Pulmonary artery endothelial cell (primary cell): ENCODE measurements at places on chromosomes 6 and 20.
A peak's percentile ranks its signal among the peaks of the same experiment; 100 is the strongest.

- no peak for DNase-seq
Observed at GRCh38 chr6:110033749-110034666, 55.9 kb downstream of the GPR6 start.

DNA sequence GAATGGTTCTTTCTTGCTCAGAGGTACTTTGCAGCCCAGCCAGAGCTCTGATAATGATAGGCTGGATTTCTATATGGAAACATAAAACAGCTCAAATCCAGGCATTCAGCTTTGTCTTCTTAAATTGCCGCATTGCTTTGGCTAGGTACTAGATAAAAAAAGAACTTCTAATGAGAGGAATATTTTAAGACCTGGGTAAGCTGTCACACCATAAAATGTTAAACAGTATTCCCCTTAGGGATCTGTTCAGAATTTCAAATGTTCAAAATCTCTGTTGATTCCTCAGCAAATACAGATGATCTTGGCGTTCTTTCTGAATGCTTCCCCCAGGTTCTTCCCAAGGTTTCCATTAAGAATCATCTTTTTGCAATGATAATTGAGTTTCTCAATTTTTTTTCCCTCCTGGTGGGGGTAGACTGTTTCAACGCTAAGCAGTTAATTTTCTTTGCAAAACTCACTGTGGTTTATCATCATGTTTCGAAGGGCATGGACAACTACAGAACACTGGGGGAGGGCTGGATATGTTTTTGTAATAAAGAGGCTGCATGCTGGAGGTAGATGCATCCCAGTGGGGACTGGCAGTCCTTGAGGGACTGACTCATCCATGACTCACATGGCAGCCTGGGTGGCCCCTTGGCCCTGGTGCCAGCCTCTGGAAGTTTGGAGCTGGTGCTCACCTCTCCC lies 31.0 kb downstream of the TIAM2 start:
- no peak for DNase-seq

DNA sequence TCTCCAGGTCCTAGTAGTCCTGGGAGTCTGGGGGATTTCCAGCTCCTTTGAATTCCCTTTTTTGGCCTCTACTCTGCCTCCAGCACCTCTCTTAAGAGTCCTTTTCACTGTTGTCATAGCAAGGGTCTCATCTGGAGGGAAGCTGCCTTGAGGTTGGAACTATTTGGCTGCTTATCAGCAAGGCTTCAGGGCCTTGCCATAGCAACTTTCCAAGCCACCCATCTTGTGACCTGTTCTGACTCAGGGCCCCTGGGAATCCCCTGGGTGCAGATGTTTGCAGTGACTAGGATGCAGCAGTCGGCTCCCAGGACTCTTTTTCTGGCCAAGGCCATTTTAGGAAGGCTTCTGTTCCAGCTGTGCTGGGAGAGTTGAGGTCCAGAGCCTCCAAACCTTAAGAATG lies 12.4 kb downstream of the PKIG start:
- no peak for DNase-seq

GRCh38 chr6:152529369-152529768 lies 107.8 kb downstream of the SYNE1 start:
- DNase-seq, result no peak

- no peak for DNase-seq
Observed at GRCh38 chr6:2158596-2159271, 86.7 kb downstream of the GMDS start.

- DNase-seq, result no peak
Observed at GRCh38 chr20:58173930-58174707, 54.3 kb downstream of the ANKRD60 start.

GRCh38 chr6:144969154-144969553 lies 684.0 kb downstream of the UTRN start:
- DNase-seq, result no peak

- no peak for DNase-seq
Observed at GRCh38 chr6:75486850-75487518, 6.6 kb downstream of the FILIP1 start.

DNA sequence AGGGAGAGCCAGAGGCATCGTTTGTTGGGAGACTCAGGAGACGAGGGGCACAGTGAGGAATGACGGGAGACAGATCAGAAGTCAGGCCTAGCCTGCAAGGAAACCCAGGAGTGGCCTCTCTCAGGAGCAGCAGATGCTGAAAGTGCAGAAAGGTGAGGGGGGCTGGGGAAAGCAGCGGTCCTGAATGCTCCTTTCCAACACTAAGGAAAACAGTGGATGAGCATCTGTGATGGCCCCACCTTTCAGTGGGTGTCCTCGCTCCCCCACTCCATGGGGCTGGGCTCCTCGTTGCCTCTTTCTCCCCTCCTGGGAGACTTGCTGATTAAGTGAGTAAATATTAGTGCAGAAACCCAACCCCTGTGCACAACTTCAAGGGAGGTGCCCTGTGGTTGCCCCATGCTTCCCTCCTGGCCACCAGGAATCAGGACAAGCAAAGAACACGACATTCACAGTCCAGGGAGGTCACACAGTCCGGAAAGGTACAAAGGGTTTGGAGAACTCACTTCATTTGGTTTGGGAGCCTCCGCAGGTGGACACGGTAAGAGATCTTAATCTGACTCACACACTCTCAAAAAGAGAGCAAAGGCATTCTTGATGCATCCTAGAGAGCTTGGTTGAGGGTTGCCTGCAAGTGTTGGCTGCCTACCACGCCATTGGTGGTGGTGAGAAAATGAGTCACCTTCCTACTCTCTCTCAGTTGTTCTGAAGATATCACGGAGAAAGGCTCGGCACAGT lies 9.7 kb upstream of the BPIFB1 start:
- no peak for DNase-seq

DNA sequence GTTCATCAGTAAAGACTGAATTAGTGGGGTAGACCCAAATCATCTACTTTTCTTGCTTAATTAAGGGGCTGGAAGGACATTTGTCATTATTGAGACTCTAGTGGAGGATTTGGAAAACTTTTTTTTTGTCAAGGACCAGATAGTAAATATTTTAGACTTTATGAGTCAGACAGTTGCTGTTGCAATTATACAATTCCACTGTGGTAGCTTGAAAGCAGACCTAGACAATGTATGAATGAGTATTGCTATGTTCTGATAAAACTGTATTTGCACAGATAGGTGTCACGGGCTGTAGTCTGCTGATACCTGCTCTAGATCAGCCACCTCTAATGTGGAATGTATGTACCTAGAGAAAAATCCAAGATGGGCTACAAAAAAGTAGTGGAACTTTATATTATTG lies 175.0 kb downstream of the CARMIL1 start:
- no peak for DNase-seq

- DNase-seq, result peak; percentile 13
Observed at GRCh38 chr6:105226598-105227294, 46.9 kb upstream of the POPDC3 start.

DNA sequence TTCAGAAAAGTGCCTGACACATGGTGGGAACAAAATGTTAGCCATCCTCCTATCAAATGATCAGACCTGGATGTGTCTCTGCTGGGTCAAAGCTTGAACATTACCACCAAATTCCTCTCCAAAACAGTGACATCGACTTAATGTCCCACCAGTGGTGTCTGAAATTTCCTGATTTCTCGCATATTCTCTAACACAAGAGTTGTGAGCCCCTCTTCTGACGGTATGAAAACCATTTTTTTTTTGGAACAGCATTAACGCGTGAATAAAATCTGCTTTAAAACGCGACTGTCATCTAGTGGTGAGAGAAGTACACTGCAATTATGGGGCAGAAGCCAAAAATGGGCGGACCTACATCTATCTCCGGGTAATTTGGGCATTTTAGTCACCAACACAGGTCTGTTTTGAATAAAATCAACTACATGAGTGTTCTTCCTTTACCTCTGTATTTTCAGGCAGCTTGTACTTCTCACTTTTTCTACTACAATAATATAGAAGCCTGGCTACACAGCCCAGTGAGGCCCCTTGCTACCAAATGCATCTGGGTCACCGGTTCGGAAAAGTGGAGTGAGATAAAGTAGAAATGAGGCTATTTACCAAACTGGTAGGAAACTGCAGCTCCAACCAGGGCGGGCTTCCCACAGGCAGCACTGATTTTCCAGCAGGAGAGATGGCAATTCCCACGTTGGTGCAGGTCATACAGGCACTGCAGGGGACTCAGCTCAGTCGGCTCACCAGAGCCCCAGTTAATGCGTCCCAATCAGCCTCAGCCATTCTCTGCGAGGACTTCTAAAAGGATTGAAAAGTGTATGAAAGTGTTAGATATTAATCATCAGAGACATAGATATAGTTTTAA lies 27.4 kb downstream of the MGME1 start:
- no peak for DNase-seq

DNA sequence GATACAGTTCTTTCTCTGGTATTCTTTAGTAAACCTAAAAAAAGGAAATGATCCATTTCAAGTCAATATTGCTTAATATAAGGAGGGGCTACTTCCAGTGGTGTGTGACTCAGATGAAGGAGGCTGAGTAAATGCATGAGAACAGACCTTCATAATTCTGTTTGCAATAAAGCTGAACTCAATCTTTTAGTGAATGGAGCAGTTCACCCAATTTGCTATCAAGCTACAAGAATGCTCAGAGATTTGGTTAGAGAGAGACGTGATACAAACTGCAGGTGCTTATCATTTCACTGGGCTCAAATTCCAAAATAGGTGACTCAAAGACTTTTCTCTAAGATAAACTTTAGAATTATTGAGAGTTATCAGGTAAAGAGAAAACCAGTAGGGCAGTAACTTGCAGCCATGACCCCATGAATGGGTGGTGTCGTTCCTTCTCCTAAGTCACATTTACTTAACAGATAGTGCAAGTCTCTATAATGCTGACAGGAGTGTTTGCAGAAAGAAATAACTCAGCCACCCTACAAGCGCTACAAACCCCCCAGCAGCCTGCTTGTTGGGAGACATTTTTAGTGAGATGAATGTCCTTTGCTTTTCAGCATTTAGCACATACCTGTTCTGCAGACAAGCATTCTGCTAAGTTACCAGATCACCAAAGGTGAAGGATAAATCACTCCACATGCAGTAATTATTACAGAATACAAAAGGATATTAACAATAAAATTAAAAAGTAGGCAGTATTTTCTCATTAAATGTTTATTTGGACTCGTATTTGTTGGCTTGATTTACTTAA lies 16.4 kb upstream of the BLOC1S5 start:
- DNase-seq, result no peak

DNA sequence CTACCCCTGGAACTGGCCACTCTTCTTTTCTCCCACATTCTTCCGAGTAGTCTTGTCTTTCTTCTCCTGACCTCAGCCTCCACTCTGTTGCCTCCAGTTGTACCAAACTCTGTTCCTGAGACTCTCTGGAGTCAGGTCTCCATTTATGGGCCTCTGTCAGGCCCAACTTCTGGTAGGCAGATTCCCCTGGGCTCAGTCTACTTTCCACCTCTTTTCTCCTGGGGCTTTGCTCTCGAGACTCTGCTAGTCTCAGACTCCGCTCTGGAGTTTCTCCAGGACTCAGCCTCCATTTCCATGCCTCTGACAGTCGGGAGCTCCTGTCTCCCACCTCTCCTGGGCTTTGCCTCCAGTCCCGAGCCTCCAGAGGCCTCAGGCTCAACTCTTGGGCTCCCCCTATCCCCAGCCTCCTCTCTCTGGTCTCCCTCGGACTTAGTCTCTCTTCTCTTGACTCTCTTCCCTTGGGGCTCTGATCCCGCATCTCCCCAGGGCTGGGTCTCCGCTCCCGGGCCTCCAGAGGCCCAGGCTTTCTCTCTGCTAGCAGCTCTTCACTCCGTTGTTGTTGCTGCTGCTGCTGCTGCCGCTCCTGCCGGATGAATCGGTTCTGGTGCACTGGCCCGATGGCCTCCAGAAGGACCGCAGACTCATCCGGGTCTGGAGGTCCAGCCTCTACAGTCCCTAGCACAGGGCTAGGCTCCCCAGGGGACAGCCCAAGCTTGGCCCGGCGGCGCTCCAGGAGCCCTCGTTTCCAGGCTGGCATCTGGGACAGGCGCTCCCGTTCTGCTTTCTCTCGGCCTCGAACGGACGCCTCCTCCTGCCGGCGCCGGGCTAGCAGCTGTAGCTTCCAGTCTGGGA lies 1.1 kb downstream of the PPP1R18 start:
- DNase-seq, result no peak

- DNase-seq, result no peak
Observed at GRCh38 chr6:28005152-28005890, 48.3 kb downstream of the OR2B6 start.

DNA sequence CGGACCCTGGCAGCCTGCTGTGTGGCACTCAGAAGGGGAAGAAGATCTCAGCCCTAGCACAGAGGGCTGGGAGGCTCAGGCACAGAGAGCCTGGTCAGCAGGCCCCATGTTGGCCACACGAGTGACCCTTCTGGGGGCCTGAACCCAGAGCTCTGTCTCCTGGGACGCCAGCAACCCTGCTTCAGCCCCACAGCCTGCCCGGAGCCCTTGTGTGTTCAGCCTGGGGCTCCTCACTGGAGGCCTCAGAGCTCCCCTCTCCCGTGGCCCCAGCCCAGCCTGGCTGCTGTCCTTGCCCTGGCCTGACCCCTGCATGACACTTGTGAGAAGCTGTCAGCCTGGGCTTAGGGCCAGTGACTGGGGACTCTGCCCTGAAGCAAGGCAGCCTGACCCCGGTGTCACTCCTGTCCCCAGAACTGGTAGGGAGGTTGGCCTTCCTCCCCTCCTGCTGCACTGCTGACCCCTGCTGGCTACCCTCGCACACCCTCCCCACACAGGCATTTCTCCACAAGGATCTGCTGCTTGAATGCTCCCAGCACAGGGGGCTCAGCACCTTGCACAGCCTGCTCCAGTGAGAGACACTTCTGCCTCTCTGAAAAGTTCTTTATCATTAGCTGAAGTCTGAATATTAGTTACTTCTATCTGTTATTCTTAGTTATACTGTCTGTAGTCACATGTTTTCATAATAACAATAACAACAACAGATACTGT lies 15.4 kb upstream of the IP6K3 start:
- no peak for DNase-seq

GRCh38 chr6:157585274-157586087 lies 204.5 kb downstream of the ZDHHC14 start:
- DNase-seq, result no peak
